Stimulated activated naive CD8-positive, alpha-beta T cell treated with anti-CD3 and anti-CD28 coated beads, Interleukin-15, amount 100 ng/mL, for 72 hours (primary cell): ENCODE measurements at places on chromosomes 2 and 18.

- no peak for DNase-seq
These were observed 201.9 kb upstream of the RBMS1 start for GRCh38 chr2:160695402-160696086.

DNA sequence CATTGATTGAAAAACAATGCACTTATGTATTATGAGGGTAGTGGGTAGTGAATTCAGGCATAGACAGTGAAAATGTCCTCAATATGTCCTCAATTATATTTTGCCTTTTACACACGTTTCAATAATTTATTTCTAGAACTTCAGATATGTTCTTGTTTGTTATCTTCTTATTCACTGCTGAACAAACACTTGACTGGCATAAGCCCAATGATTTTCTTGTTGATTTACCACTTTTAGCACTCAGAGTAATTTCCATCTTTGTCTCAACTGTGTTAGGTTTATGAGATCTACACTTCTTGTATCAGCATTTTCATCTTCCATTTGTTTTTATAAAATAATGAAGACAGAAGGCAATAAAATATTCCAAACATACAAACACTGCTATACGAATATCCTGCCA is 61.8 kb upstream of the DCC start:
- DNase-seq, result no peak

DNA sequence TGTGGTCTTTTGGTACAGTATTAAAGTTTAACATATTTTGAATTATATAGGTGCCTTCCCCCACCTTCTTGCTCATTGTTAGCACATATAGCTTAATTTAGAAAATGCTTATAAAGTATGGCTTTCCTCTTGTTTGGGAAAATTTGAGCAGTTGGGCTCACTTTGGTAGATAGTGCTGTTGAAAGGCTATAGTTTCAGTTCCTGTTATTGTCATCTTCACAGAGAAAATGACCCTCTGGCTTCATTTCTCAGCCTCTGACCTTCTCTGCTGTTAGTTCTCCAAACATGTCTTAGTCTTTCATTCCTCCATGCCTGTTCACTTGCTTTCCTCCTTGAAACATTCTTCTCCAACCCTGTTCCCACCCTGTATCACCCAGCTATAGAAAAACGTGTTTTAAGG is 200.6 kb downstream of the WDR7 start:
- DNase-seq, result no peak

DNA sequence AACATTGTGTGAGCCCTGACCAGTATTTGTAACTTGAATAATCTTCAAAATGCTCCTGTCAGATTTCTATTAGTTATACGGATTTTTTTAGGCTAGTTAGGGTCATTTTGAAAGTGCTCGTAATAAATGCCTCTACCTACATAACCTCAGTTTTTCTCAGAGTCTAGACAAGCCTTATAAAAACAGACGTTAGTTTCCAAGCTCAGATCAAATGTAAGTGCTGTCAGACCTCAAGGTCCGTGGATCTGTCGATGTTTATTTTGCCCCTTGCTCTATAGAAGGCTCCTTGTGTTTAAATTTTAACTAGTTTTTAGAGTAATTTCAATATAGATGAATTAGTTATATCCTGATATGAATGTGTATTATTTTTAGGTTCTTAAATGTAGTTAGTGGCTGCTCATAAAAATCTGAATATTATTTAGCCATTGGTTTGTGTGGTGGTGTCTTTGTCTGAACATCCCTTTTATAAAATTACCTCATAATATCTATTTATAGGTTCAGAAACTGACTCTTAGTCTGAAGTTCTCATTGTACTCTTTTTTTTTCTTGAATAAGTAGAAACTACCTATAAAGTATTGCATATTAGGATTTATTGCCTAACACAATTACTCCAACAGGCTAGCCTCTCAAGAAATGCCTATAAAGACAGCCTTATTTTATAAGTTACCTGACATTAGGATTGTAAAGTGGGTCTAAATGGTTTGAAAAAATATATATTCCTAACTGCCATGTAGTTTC is 71.1 kb downstream of the MTA3 start:
- no peak for DNase-seq

- DNase-seq, result no peak
These were observed 198.7 kb downstream of the CCDC85A start for GRCh38 chr2:56382466-56382865.

- DNase-seq, result no peak
These were observed 111.1 kb upstream of the RBBP8 start for GRCh38 chr18:22822024-22822423.

GRCh38 chr2:18993756-18994338 is 364.6 kb downstream of the OSR1 start:
- no peak for DNase-seq

DNA sequence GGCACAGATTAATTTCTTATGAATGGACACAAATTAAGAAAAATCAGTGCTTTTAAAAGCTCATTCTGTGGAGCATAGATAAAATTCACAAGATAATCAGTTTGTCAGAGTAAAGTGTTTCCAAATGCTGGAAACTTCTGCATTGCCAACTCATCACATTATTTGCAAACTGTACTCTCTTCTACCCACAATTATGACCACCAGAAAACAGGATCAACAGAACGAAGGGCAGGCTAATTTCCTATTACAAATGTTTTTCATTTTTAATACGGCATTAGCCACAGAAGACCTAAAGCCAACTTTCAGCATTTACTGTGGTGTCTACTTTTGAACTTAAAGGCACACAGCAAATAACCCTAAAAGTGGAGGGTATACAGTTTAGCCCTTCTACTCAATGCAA is 6.0 kb downstream of the IRS1 start:
- DNase-seq, result no peak

DNA sequence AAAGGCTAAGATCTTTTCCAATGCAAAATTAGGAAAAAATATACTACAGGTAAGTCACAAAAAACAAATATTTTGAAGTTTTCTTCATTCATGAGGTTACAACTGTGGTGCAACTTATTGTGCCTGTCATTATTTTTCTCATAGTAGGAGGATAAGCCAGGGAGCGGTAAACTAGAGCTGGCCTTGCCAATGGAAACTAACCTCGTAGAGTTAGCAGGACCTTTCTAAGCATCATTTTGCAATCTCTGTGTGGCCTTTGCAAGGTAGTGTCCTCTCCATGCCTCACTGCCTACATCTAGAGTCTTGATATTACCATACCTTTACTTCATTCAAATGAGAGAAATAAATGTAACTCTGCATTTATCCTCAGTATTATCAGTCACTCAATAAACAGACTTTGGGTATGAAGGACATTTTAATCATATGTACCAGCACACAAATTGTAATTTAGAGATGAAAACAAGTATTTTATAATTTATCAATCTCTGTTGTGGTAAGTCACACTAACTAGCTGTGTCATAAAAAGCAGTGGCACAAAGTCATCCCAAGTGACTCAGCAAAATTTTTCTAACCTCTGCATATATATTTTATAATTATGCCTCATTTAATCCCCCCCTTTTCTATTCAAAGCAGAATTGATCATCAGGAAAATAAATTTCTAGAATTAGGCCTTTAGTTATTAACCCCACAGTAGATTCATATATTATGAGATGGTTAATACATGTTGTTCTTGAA is 47.0 kb downstream of the LANCL1 start:
- DNase-seq, result no peak

DNA sequence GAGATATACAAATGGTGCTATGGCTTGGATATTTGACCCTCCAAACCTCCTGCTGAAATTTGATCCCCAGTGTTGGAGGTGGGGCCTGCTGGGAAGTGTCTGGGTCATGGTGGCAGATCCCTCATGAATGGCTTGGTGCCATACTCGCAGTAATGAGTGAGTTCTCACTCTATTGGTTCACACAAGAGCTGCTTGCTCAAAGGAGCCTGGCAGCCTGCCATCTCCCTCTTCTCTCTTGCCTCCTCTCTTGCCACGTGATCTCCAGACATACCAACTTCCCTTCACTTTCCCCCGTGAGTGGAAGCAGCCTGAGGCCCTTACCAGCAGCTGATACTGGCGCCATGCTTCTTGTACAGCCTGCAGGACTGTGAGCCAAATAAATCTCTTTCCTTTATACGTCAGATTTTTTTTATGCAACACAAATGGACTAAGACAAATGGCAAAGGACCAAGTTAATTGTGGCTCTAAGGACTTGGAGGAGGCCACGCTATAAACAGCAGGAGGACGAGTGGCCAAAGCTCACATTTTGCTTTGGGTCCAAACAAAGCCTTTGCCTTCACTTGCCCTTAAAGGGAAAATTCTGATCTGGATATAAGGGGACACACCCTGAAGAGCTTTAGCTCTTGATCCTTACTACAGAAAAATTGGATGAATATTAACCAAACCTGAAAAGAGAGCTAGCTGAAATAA is 214.7 kb downstream of the SS18 start:
- DNase-seq, result no peak

- no peak for DNase-seq
These were observed 64.5 kb downstream of the UBR3 start for GRCh38 chr2:169891593-169892298.

- DNase-seq, result no peak
These were observed 895 bp upstream of the GLS start for GRCh38 chr2:190879474-190880377.

GRCh38 chr2:96679848-96680247 is 37.3 kb downstream of the FER1L5 start:
- no peak for DNase-seq

DNA sequence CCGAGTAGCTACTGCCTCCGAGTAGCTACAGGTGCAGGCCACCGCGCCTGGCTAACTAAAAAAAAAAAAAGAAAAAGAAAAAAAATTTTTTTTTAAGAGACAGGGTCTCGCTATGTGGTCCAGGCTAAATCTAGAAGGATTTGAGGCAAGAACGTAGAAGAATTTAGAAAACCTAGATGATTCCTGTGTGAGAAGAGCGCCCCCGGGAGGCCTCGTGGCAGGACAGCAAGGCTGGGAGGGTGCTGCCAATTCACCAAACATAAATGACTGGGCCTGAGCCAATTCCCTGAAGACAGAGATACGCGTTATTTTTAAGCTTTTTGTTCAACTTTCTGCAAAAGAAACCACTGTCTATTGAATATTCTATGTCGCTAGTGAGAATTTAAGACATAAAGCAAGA is 90.1 kb upstream of the TGFA start:
- no peak for DNase-seq
